Osteocyte (in vitro differentiated cells): ENCODE measurements at places on chromosomes 6 and 20.

GRCh38 chr6:105651969-105652368 lies 249.1 kb upstream of the PREP start:
- no peak for DNase-seq

GRCh38 chr20:32798046-32798981 lies 21.4 kb upstream of the MAPRE1 start:
- DNase-seq = no peak

DNA sequence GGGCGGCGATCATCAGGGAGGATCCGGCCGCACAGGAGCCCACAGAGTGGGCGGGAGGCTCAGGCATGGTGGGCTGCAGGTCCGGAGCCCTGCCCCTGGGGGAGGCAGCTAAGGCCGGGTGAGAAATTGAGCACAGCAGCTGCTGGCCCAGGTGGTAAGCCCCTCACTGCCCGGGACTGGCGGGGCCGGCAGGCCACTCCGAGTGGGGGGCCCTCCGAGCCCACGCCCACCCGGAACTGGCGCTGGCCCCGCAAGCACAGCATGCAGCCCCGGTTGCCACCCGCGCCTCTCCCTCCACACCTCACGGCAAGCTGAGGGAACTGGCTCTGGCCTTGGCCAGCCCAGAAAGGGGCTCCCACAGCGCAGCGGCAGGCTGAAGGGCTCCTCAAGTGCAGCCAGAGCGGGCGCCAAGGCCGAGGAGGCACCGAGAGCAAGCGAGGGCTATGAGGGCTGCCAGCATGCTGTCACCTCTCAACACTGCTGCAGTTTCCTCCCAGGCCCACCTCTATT lies 48.1 kb upstream of the UST start:
- DNase-seq = no peak

GRCh38 chr6:85675030-85675819 lies 32.5 kb upstream of the SYNCRIP start:
- no peak for DNase-seq

DNA sequence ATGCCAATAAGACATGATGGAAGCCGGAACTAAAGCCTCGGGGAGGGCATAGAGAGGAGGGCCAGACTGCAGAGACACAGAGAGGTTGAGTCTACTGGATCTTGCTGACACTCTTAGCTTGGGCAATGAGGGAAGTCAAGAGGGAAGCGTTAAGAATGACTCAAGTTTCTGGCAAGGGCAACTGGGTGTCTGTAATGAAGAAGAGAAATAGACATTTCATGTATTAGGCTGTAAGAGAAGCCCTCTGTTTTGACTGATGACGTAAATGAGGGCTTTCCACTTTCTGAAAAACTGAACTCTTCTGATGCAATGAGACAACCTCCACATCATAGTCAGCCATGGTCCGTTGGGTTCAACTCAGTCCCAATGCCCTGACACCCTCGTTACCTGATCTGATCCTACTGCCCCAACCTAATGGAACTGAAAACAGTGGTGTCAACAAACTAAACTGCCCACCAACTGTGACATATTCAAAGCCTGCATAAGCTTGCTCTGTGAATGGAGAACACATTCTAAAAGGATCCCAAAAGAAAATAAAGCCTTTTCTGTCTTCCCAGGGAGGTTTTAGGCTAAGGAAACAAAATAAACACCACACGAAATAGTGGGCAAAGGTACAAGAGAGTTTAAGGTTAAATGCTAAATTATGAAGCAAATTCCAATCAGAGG lies 45.8 kb upstream of the PNRC1 start:
- DNase-seq = no peak

DNA sequence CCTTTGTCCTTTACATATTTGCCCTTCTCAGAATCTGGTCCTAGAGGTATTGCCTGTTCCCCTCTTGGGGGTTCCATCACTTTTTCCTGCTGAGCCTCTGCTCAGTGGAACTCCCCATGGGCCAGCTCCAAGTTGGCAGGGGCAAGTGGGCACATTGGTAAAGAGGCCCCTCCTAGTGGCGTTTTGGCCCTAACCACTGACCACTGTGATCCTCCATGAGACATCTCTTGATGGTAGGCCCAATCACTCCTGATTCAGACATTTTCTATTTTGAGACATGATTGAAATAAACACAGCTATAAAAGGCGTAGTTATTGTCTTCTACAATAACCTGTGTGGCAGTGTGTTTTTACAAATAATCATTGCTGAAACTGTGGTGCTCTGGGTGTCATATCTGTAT lies 83.0 kb downstream of the RREB1 start:
- no peak for DNase-seq
